ENCODE measurements at places on chromosomes 16 and 17.

GRCh38 chr16:68782198-68783174 is 45.4 kb downstream of the CDH1 start:
- no peak for DNase-seq

GRCh38 chr17:81371910-81372760 is 23.1 kb upstream of the BAHCC1 start:
- DNase-seq, result no peak

GRCh38 chr17:3798273-3799180 is 2.5 kb downstream of the ITGAE start:
- no peak for DNase-seq

DNA sequence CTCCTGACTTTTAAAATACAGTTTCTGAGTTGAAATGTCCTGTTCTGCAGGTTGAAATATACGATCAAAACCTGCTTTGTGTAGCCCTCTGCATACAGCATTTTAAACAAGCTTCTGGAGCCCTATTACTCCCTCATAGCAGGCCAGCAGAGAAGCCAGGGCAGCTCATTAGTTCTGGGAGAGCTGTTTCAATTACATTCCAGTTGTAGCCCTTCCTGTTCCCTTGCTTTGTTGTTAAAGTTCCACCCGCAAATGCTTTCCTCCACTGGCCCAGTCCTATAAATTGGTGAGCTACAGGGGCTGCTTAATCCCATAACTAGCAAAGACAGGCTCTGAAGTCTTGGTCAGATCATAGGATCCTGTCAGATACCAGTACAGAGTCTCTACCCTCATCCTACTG is 162.5 kb downstream of the SLC39A11 start:
- DNase-seq, result no peak

DNA sequence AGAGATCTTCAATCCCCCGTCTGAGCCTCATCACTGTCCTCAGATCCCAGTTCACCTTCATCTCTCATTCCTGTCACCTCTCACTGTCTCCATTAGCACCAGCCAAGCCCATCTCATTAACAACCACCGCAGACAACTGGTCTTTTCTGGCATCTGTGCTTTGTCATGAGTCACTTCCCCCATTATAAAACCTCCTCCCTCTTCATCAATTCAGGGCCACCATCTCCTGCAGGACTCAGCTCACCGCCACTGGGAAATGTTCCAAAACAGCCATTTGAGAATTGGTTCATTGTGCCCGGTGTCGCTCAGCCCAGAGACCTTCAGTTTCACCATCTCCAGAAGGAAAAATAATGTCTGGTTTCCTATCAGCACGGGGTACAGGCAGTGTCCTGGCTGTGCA is 56.9 kb upstream of the TEKT3 start:
- DNase-seq, result no peak

DNA sequence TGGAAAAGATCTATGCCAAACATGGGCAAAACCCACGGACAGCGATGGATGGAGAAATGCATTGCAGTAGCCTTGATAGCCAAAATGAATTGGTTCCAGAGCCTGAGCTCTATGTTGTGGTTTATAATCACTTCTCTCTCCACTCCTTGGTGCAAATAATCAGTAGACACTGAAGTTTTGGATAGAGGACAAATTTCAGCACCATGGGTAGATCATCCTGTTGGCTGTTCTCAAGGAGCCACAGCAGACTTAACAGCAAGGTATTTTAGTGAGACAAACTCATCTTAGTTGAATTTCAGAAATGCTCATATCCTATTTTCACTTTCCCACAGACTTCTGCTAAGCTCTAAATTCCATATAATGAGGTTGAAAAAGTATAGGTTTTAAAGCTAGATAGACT is 88.3 kb upstream of the CCL1 start:
- DNase-seq, result no peak

- no peak for DNase-seq
Measured at GRCh38 chr16:74568961-74569631, 37.8 kb downstream of the GLG1 start.

DNA sequence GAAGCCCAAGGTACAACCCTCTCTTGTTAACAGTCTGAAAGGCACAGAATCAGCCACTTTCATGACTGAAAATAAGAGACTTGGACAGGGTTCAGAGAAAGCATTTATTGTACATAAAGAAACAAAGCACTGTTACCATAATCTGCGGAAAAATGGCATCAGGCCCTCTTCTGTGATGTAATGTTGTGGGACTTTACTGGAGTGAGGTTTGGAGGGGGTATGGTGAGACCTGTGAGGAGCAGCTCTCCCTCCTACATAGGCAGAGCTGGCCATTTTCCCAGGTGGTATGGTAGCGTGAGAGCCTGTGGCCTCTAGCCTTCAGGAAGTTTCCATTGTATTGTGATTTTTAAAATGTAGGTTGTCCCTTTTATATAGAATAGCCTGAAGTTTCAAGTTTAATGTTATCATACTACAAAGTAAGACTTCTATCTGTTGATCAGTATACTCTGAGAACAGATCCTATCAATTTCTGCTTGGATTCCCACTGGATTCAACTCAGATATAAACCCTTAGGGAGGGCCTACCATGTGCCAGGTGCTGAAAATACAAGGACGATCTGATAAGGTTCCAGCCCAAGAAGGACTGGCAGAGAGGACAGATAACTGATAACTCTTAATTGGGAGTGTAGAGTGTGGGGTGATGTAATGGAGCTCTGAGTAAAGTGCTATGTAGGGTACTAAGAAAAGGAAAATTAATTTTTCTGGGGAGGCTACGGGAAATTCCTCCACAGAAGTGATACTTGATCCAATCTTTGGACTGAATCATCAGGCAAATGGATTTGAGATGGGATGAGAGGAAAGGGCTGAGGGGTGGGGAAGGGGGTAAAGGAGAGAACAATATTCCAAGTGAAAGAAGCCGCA is 4.1 kb upstream of the YPEL2 start:
- DNase-seq, result no peak

GRCh38 chr16:17260276-17260849 is 210.4 kb downstream of the XYLT1 start:
- DNase-seq, result no peak

DNA sequence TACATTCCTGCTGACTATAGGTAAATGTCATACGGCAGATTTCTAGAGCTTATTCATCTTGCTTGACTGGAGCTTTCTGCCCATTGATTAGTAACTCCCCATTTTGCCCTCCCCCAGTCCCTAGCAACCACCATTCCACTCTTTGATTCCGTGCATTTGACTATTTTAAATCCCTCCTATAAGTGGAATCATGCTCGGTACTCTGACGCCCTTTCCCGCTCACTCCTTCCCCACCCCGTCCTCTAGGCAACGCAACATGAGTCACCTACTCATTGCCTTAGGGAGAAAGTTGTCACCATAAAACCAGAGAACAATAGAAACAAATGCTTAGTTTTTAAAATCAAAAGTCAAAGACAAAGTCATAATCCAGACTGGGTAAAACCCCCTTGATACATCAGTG is 45.5 kb upstream of the RBBP6 start:
- DNase-seq, result no peak

GRCh38 chr17:58352596-58353388 is 791 bp upstream of the SUPT4H1 start:
- DNase-seq, result no peak

DNA sequence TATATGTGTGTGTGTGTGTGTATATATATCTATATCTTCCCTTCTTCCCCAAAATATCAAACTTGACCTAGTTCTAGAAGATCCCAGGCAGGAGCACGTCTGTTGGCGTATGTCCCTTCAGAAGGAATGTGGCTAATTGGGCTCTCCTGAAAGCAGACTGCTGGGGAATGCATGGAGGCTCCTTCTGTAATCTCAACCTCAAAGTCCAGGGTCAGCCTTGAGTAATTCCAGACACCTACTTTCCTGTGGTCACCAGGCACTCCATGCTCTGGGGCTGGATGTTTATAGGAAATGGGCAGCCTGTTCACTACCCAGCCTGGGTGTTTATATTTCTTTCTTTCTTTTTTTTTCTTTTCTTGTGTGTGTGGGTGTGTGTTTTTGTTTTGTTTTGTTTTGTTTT is 13.4 kb downstream of the BCO1 start:
- no peak for DNase-seq

DNA sequence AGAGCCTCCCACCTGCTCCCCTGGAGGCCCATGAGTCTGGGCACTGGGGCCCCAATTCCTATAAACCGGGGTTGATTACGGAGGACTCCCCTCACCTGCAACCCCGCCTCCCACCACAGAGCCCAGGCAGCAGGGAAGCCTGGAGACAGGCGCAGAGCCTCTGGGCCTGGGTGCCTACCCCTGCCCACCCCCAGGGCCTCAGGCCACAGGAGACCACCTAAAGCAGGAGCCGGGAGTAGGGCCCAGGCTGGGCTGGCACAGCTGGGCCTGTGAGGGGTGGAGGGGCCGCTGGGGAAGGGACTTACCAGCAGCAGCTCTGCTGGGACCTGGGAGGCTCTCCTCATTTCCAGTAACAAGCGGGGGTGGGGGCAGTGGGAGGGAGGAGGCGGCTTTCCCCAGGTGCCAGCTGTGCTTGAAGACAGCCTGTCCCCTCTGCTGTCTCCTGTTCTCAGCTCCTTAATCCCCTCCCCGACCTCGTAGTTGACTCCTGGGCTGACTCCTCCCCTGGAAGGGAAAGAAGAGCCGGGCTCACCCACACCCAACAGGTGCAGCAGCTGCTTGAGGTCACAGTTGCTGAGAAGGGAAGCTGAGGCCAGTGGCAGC is 46.8 kb downstream of the TMEM235 start:
- no peak for DNase-seq

DNA sequence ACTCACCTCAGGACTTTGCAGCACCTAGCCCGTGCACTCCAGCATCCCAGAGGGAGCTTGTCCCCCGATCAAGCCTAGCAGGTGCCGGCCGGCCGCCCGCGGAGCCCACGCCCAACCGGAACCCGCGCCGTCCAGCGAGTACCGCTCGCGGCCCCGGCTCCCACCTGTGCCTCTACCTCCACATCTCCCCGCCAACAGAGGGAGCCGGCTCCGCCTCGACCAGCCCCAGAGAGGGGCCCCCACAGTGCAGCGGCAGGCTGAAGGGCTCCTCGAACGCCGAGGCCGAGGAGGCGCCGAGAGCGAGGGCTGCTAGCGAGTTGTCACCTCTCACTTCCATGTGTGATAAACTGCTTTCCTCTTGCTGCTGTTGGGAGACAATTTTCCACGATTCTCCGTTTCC is 41.1 kb upstream of the DHRS7B start:
- DNase-seq, result no peak

GRCh38 chr16:78503602-78504001 is 404.1 kb downstream of the WWOX start:
- no peak for DNase-seq

GRCh38 chr17:40497695-40498094 is 3.7 kb downstream of the TNS4 start:
- DNase-seq, result no peak

GRCh38 chr17:56742601-56743000 is 91.1 kb downstream of the C17orf67 start:
- no peak for DNase-seq

DNA sequence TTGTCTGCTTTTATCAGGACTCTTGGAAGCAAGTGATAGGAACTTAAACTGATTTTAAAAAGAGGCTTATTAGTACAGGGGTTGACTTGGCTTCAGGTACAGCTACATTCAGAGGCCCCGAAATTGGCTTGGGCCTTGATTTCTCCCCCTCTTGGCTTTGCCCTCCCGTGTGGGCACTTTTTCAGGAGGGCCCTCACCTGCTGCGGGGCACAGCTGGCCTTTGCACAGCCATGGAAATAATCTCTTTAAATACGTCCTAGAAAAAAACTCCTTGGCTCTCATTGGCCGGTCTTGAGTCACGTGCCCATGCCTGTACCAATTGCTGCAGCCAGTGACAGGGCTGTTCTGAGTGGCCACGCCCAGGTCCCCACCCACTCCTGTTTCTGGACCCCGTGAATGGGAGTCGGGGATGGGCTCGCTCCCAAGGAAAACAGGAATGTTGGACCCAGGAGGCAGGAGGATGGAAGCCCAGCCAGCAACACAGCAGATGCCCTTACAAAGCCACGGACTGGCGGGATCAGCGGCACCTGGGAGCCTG is 15.0 kb downstream of the CA5A start:
- no peak for DNase-seq

GRCh38 chr17:10156948-10157607 is 41.3 kb downstream of the GAS7 start:
- DNase-seq, result no peak

DNA sequence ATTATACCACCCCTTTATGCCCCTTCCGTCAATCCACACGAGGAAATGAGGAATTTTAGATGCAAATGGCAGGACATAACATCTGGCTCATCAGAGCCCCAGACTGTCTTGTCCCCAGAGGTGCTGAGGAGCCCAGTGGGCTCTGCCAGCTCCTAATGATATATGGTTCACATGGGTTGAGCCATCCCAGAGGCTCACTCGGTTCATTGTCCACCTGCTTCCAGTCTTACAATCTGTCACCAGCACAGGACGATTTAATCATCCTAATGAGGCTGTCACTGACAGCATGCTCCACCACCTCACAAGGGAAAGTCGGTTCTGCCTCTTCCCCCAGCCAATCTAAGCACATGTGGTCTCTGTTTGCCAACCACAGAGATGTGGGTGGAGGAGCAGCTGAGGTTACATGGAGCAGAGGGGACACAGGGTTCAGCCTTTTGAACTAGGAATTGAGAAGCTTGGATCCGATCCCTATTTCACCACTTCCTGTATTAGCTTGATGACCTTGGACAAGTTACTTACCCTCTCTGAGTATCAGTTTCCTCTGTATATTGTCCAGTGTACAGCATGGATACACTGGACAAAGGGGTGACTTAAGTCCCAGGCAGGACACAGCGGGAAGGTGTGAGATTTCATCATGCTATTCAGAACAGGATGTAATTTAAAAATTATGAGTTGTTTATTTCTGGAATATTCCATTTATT is 27.0 kb upstream of the DHX8 start:
- DNase-seq, result no peak

- DNase-seq, result no peak
Measured at GRCh38 chr17:65535777-65536572, 25.5 kb downstream of the AXIN2 start.

DNA sequence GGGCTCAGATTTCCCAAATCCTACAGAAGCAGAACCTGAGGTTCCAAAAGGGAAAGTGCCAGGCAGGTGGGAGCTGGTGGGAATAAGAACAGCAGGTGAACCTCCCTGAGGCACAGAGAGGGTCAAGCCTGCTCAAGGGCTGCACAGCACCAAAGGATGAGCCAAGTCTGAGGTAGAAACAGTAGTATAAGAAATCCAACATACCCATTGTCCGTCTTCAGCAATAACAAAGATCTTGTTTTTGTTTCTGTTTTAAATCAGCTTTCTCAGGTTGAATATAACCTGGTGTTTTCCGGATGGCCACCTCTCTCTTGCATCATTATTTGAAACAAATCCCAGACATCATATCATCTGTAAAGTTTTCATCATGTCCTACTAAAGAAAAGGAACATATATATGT is 10.6 kb upstream of the CES3 start:
- DNase-seq, result no peak

DNA sequence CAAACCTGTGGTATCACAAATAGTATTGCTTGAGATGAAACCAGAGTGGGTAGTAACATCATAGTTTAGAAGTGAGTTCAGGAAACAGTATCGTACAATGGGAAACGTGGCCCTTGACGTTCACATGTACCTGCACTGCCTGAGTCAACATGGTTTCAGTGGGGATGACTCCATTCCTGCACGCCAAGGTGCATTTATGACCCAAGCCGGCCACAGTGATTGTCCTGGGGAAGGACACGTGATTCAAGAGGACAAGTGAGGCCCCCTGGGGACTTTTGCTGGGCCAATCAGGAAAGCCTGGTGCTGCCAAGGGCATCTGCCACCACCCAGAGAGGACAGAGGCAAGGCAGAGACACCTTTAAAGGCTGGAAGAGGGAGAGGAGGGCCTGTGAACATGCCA is 119.2 kb downstream of the AXIN2 start:
- DNase-seq, result no peak
